ENCODE measurements at places on chromosomes 12 and 14. TPM values are rescaled to one million over a fixed set of nuclear protein-coding genes. Genes with fewer than 3 reads are reported as not detected.

The COX8C gene
- total RNA-seq, result not detected

The PPM1A gene
- total RNA-seq, result 76.0 TPM

The PTPN11 gene
- 94.0 TPM for total RNA-seq

The AGAP2 gene
- 3.2 TPM for total RNA-seq

The C12orf54 gene
- not detected for total RNA-seq

The DYNC1H1 gene
- 361 TPM for total RNA-seq

The PLXNC1 gene
- total RNA-seq, result 3.2 TPM

The CABP1 gene
- 1.5 TPM for total RNA-seq

The IGF1 gene
- 75.9 TPM for total RNA-seq

The CPNE8 gene
- 27.6 TPM for total RNA-seq

The PIWIL1 gene
- total RNA-seq, result not detected

The MMP19 gene
- 11.1 TPM for total RNA-seq

The TBX3 gene
- 7.7 TPM for total RNA-seq

The CEBPE gene
- total RNA-seq, result not detected

The HOXC12 gene
- total RNA-seq, result not detected

The KRT6C gene
- total RNA-seq, result not detected

The KRAS gene
- total RNA-seq, result 12.3 TPM

The AVPR1A gene
- 1.9 TPM for total RNA-seq

The IQSEC3 gene
- total RNA-seq, result 1.4 TPM

The TRPV4 gene
- total RNA-seq, result 1.0 TPM

The GPR68 gene
- 0.94 TPM for total RNA-seq

The SDR9C7 gene
- total RNA-seq, result not detected

The SLC10A1 gene
- total RNA-seq, result not detected

The ANKRD33 gene
- total RNA-seq, result not detected
